ENCODE measurements at places on chromosomes 6 and 20. TPM values are rescaled to one million over a fixed set of nuclear protein-coding genes. Genes with fewer than 3 reads are reported as not detected.

ETV7 gene
- total RNA-seq, result 0.69 TPM

SLC17A3 gene
- total RNA-seq, result not detected

COL21A1 gene
- 0.06 TPM for total RNA-seq

C20orf141 gene
- not detected for total RNA-seq

SEMG1 gene
- total RNA-seq, result not detected

TP53TG5 gene
- not detected for total RNA-seq

GRCh38 chr6:148720897-148721296 is 25.9 kb upstream of the UST start:
- DNase-seq, result peak; percentile 56

GRCh38 chr6:170420791-170421776 is 114.5 kb downstream of the FAM120B start:
- no peak for DNase-seq

GRCh38 chr6:169502445-169502844 is 199.4 kb downstream of the WDR27 start:
- no peak for DNase-seq

GRCh38 chr6:107849325-107849724 is 25.2 kb upstream of the SCML4 start:
- DNase-seq, result no peak

GRCh38 chr6:150238846-150239407 is 96.1 kb downstream of the PPP1R14C start:
- DNase-seq, result no peak

- peak; percentile 67 for DNase-seq
Measured at GRCh38 chr6:38871741-38872568, 156.8 kb downstream of the DNAH8 start.

DNA sequence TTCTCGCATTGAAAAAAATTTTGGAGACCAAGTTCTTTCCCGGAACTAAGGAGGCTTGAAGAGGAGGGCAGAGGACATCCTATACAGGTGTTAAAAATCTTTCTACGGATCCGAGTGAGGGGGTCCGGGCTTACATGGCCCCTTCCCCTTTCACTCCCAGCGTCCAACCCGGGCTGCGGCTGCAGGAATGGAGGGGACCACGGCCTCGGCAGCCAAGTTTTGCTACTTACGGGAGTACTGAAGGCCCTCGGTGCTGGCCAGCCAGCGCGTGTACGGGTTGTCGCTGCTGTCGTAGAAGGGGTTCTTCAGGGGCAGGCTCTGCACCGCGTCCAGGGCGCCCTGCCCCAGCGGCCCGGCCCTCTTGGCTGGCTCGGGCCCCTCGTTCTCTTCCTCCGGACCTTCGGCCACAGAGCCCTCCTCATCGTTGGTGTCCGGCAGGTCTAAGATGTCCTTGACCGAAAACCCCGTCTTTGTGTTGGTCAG is 642 bp downstream of the NKX2-2 start:
- DNase-seq, result peak; percentile 40

GRCh38 chr20:47427746-47428145 is 71.2 kb upstream of the ZMYND8 start:
- no peak for DNase-seq

DNA sequence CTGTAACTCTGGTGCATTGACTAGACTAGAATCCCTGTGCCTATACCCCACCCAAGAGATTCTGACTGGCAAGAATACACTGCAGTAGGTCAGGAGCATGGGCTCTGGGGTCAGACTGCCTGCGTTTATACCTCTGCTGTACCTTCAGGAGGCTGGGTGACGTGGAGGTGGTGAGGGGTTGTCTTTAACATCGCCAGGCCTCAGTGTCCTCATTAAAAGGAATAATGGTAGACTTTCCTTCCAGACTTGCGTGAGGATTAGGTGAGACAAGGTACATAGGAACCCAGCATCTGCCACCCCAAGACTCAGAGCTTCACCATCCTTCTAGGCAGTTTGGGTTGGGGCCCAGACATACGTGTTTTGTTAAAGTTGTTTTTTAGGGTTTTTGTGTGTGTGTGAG is 44.3 kb downstream of the TM9SF4 start:
- DNase-seq, result no peak

DNA sequence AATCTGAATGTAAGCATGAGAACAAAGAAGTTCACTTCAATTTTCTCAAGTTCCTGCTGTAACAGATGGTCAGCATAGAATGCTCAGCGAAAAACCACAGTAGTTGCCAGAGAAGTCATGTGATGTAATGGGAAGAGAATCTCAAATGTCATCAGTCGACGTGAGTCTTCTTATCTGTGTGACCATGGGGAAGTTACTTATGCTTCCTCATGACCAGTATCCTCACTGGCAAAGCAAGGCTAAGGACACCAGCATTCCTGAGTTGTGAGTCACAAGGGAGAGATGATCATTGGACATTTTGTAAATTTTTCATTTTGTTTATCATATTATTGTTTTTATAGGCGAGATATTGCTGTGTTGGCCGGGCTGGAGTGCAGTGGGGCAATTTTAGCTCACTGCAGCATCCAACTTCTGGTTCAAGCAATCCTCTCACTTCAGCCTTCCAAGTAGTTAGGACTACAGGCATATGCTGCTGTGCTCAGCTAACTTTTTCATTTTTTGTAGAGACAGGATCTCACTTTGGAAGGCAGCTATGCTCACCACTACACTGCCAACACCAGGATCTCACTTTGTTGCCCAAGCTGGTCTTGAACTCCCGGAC is 21.9 kb downstream of the SGK1 start:
- peak; percentile 89 for DNase-seq

- no peak for DNase-seq
Measured at GRCh38 chr6:119444642-119445557, 95.3 kb upstream of the MAN1A1 start.

Measured in Daoy (cell line).